HT-29 (cell line): ENCODE measurements at places on chromosomes 4 and X.
A peak's percentile ranks its signal among the peaks of the same experiment; 100 is the strongest.

DNA sequence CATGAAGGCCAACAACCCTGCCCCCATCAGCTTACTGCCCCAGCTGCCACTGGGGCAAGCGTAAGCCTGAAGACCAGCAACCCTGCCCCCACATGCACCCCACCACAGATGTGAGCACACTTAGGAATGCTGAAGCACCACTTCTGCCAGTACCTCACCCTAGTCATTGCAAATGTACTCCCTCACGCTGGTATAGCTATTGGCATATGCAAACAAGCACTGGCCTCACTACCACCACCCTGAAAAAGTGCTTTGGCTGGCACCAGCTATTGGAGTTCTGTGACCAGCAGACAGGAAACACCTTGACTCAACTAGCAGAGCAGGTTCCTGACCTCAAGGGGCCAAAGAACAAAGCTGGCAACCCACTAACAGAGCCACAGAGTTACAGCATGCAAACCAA, 534.4 kb upstream of the POU3F4 start:
- no peak for DNase-seq

GRCh38 chrX:45774961-45775360, 574.3 kb upstream of the DIPK2B start:
- DNase-seq: no peak

- DNase-seq: peak; percentile 47
Observed at GRCh38 chr4:152784490-152785350, 5.0 kb downstream of the ARFIP1 start.

DNA sequence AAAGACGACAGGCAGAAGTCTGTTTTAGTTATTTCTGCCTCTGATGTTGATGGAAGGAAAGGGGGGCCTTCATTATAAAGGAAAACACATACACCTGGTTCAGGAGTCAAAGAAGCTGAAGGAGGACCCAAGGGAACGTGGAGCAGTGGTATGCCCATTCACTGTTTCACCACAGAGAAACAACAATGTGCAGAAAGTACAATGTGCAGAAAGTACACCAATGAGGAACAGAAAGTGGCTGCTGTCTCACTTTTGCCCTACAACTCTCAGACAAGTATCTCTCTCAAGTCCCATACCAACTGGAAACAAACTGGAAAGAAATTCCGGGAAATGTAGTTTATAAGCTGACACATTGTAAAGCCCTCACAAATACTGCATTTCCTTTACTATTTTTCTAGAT, 564.5 kb downstream of the TRAM1L1 start:
- no peak for DNase-seq

- DNase-seq: peak; percentile 42
Observed at GRCh38 chr4:75180790-75181776, 248.2 kb downstream of the PARM1 start.
